ENCODE measurements at places on chromosomes 13 and 19.

- no peak for DNase-seq
Observed at GRCh38 chr19:56101095-56101494, 20.0 kb downstream of the ZNF787 start.

GRCh38 chr19:16896146-16897028 lies 7.6 kb downstream of the F2RL3 start:
- no peak for DNase-seq

GRCh38 chr13:74289861-74290773 lies 155.9 kb upstream of the KLF12 start:
- no peak for DNase-seq

DNA sequence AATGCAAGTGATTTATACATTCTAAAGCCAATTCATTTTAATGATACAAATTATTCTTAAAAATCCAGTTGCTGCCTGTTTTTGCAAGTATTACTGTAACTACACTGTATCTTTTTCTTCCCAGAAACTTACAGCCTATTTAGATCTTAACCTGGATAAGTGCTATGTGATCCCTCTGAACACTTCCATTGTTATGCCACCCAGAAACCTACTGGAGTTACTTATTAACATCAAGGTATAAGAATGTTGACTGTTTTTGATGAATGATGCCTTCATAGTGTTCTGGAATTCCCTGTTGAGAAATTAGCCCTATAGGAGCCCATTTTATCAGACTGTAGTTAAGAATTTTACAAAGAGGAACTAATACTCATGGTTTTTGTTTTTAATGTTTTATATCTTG lies 25.0 kb downstream of the ITM2B start:
- DNase-seq, result no peak

Measured in SIG-M5 (cell line).